ENCODE measurements at places on chromosomes 3 and 15.

DNA sequence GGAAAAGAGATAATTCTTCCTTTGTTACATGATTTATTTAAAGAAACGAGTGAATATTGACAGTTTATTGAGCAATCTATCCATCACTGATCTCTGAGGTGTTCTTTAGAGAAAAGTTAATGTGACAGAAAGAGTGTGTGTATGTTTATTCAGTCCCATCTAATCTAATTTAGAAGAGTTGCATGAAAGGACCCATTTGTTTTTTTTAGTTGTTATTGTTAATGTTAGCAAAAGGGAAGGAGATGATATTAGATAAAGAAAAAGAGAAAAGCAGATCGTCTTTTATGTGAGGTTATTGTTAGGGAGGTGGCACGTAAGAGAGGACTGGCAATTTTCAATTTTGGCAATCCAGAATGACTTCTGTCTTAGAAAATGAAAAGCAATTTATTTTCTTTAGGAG, 46.5 kb downstream of the NMD3 start:
- DNase-seq, result no peak

- DNase-seq, result no peak
These were observed 72.1 kb downstream of the ANO10 start for GRCh38 chr3:43549626-43550290.

- DNase-seq, result no peak
These were observed 3.2 kb downstream of the AEN start for GRCh38 chr15:88624156-88624970.

GRCh38 chr3:140995881-140996280, 54.2 kb downstream of the SLC25A36 start:
- no peak for DNase-seq

GRCh38 chr15:57589281-57589680, 2.4 kb upstream of the MYZAP start:
- DNase-seq, result no peak

GRCh38 chr3:149277331-149277813, 55.7 kb upstream of the CP start:
- no peak for DNase-seq

GRCh38 chr3:157618075-157618760, 115.0 kb upstream of the VEPH1 start:
- DNase-seq, result no peak

DNA sequence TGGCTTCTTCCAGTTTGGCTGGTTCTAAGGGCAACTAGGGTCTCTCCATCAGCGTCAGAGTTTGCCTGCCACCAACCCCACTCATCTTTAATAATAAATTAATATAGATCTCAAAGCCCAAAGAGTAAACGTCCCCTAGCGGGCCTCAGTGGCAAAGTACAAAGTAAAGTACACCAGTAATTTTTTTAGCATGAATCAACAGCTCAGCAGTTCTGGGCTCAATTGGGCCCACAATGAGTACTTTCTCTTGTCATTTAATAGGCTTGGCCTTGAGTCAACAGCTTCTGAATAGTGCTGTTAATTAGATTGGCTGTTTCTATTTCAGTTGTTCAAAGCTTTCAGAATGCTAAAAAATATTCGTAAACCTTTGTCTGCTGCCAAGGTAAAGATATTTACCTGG, 89.0 kb upstream of the PFN2 start:
- DNase-seq, result no peak

DNA sequence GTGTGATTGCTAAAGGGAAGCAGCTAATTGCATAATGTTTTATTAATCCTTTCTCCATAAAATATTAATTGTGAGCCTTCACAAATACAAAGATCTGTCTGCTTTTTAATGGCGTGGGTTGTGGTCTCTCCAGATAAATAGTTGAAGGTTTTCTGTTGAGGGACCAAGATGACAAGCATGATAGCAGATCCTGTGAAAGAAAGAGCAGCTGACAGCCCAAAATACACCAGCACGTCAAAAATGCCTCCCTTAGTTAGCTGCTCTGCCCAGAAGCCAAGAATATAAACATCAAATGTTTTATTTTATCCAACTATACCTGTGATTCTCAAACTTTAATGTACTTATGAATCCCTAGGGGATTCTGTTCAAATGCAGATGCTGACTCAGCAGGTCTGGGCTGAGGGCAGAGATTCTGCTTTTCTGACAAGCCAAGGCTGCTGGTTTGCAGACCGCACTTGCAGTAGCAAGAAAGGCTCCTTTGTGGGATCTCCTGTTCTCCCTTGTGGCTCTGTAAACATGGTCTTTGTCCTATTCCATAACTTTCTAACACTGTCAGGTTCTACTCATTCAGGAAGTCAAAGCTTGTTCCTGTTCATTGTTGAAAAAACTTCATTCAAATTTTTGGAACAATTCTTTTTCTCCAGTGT, 119.1 kb upstream of the SLC25A36 start:
- no peak for DNase-seq

DNA sequence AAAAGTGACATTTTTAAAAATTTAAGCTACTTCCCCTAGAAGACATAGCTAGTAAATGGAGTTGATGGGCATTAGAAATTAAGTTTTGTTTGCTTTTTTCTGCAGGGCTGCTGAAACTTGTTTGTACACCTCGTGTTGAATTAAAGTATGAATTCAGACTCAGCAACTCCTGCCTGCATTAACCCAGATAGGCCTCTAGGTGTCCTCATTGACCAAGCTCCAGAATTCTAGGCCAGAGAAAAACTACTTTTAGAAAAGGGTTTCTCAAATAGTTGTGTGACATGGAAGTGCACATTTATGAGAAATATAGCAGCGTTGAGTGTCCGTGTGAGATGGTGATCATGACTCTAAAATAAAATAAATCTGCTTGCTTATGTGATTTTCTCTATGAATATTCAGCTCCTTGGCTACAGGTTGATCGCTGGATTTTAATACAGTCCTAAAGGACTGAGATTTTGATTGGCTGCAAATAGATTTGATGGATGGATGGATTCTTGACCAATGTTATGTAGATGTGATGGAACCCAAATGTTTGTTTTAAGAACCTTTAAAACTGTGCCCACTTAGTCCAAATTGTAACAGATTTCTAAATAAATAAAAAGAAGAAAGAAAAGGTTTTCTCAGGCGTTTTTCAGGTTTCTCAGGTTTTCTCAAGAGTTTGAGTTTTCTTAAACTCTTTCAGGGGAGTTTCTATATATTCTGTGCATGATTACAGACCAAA, 39.4 kb upstream of the LMOD3 start:
- no peak for DNase-seq

GRCh38 chr3:149941186-149941585, 29.5 kb downstream of the PFN2 start:
- no peak for DNase-seq

GRCh38 chr3:39232859-39233258, 40.5 kb upstream of the XIRP1 start:
- no peak for DNase-seq

GRCh38 chr3:72017311-72017710, 232.4 kb upstream of the PROK2 start:
- no peak for DNase-seq

DNA sequence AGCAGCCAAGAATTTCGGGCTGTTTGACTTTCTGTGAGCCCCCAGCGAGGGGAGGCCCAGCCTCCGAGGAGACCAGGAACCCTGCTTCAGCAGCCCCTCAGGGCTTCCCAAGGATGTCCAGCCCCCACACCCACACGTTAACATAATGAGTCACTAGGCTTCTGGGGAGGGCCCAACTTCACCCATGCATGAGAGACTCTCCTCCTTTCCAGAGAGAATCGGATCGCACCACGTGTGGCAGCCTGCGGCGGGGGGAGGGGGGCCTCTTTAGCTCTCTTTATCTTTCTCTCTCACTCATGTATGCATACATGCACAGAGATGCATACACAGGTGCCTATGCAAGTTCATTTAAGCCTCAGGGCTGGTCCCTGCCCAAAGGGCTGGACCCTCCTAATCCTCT, 3.1 kb upstream of the AP2M1 start:
- no peak for DNase-seq

DNA sequence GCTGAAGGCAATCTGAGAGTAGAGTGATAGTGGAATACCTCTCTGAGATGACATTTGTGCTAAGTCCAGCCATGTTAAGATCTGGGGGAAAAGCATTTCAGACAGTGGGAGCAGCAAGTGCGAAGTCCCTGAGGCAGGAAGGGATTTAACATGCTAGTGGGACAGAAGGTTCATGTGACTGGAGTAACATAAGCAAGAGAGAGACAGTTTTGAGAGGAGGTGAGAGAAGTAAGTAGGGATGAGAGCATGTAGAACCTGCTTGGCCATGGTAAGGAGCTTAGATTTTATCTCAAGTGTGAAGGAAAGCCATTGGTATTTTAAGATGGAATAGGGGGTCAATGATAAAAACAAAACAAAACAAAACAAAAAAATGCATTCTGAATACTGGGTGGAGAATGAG, 358.6 kb upstream of the KCNH8 start:
- no peak for DNase-seq

DNA sequence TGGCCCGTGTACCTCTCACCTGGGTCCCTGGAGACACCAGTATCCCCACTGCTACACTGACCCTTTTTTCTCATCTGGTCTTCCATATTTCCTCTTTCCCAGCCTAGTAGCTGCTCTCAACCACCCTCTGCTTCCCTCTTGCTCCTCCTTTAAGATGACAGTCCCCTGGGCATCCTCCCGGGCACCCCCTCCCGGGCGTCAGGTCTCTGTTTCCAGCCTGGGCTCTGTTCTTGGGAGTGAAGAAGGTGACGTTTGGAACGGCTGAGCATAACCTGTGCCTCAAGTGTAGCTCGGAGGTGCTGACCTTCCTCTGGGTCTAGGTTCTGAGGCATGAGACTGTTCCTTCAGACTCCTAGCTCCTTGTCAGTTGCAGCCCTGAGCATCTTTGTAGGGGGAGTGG, 101.2 kb downstream of the VGLL4 start:
- no peak for DNase-seq

- no peak for DNase-seq
These were observed 53.0 kb downstream of the C3orf80 start for GRCh38 chr3:160278210-160278609.

GRCh38 chr3:47024932-47025331, 45.5 kb downstream of the NBEAL2 start:
- DNase-seq, result no peak

- peak; percentile 48 for DNase-seq
These were observed 731 bp downstream of the FYTTD1 start for GRCh38 chr3:197750396-197750831.

DNA sequence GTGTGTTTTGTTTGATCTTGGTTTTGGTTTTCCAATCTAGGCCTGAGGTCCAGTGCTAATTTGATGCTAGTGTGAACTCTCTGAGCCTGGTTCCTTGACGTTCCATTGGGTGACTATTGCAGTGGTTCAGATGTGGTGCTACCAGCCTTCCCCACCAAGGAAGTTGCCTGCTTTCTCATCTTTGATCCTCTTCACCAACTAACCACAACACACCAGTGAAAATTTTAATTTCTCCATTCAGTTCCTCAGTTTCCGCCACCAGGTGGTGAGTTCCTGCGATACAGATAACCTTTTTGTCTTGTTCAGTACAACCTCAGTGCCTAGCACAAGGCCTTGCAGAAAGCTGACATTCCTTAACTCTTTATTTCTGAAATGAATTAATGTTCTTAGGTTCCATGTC, 337.4 kb upstream of the TPRG1 start:
- no peak for DNase-seq

GRCh38 chr3:12255393-12255792, 33.5 kb upstream of the PPARG start:
- no peak for DNase-seq

DNA sequence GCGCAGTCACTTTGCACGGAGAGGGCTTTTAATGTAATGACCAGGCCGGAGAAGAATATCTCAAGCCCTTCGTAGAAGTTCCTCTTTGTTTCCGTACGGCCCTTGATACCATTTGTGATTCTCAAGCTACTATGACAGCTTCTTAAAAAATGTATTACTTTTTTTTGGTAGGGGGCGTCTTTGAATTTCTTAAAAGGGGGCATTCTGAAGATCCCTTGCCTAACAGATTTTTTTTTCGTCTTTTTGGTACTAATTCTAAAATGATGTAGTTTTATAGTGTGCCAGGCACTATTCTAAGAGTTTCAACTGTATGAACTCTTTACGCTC, 614.0 kb downstream of the MCTP2 start:
- DNase-seq, result no peak

DNA sequence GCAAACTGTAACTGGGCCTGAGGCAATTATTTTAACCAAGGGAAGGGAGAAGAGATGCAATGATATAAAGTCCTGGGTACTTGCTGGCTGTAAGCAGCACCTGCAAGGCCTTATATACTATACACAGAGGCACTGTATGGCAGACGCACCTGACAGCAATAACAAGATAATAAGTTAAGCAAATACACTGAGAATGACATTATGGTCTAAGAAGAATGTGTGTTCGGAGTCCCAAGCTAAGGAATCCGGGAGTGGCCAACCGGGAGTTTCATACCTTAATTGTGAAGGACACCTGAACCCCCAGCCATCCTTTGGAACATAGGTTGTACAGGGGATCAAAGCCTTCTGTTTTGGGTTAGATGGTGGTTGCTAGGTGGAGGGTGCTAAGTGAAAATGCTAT, 13.7 kb downstream of the FAM240A start:
- no peak for DNase-seq

DNA sequence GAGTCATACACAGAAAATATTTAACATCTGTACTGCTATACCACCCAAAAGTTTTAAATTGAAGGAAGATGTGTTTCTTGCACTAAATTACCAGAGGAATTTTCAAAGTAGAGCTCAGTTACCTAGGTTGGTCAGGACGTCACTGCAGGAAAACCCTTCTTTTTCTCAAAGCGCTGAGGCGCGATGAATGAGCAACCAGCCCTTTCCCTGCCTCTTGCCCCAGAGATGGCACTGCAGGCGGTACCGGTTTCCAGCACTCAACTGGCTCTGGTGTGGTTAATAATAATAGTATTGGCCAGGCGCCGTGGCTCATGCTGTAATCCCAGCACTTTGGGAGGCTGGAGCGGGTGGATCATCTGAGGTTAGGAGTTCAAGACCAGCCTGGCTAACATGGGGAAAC, 49.3 kb downstream of the HES1 start:
- DNase-seq, result no peak

DNA sequence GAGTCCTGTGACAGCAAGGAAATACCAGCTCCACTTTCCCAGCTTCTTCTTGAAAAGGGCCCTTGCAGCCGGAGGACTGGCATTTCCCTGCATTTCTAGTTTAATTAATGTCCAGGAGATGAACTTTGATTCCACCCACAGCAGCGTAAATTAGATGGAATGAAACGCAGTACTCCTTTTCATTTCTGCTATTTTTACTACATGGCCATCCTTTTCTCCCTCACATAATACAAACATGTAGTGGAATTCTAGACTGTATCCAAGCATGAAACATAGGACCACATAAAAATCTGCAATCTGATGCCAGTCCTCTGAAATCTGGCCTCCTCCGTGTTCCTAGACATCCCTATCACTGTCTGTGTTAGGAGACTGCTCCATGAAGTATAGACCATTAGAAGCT, 403.2 kb downstream of the NR2F2 start:
- DNase-seq, result no peak
